ENCODE measurements at places on chromosomes 5 and 9.

- DNase-seq = no peak
Observed at GRCh38 chr5:173547579-173547978, 68.9 kb downstream of the BOD1 start.

- DNase-seq = no peak
Observed at GRCh38 chr5:120454094-120454798, 9.9 kb upstream of the PRR16 start.

DNA sequence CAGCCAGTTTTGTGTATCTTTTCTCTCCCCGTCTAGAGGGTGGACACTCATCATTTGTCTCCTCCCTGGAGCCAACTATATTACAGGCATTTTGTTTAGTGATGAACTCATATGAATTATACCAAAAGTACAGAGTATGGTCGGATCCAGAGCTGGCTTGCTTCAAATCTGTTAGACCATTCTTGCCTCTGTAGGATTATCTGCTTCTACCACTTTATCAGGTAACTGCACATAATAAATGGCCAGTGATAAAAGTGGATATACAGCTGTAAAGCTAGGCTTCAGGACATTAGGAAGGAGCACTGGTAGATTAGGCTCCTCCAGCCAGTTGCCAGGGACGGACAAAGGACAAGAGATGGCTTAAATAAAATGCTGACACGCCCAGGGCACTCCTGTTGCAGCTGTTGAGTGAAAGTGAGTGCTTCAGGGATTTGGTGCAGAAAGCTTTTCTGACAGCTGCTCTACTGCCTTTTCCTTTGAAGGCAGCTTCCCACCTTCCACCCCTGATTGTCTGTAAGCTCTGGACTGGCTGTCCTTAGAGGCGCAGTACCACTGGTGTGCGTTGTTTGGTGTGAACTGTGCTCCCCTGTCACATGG lies 259.2 kb downstream of the PDZD2 start:
- peak; percentile 18 for DNase-seq

DNA sequence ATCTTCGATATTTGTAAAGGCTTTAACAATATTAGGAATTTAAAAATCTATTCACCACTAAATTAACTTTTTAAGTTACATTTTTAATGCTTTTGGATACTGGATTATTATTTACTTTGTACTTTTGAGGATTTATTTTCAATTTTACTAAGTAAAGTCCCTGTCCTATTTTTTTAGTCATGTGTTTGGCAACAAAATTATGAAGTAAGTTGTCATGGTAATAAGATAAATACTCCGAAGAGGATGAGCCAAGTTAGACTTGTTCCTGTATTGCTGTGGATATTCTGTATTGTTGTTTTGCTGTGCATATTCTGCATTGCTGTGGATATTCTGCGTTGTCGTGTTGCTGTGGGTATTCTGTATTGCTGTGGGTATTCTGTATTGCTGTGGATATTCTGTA lies 210.1 kb downstream of the MTRR start:
- no peak for DNase-seq

DNA sequence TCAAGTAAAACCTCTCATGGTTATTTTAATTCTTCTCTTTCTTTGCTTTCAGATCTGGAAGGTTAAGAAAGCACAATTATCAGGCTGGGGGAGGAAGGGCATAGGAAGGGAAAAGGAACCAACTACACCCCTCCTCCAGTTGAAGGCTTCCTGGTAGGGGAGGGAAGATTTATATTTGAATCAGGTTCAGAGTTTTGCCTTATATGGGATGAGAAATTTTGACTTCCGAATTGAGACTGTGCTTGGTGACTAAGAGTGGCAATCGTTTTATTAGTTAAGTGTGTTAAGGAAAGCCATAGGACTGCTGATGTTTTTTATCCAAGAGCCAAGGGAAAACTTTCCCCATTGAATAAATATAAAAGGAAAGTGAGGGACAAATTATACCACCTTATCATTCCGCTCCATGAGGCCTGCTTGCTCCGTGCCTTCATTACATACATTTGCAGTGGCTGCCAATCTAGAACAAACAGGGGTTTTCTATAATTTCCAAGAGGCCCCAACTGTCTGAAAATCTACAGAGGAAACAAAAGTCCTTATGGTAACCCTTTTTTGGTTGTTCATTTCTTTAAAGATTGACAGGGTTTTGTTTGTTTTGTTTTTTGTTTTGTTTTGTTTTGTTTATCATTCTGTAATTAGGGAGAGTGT lies 115.7 kb upstream of the EPB41L4A start:
- DNase-seq = no peak

- no peak for DNase-seq
Observed at GRCh38 chr5:54401515-54401914, 54.0 kb upstream of the HSPB3 start.

DNA sequence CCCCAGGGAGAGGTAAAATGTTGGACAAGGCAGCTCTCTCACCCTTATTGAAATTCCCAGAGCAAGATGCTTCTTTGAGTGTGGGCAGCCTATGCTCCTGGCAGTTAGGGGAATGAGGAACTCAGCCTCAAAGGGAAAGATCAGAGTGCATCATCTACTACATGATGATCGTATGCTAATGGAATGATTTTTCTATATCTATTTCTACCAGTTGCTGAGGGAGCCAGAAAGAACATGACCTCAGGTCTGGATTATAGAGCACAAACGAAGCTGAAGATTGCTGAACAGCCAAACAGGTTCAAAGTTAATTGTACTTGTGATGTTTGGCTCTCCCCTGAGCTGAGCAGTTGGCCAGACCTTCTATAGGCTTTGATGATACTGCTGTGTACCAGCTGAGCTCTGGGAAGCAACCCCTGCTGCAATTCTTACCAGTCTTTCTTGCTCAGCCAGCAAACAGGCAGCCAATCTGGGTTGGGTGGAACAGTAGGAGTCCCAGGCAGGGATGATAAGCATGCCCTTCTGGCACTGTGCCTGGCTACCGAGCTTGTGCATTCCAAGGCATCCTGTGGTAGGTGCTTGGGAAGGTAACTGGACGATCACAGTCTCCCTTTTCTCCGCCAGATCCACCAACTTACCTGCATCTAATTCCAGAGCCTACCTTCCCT lies 10.3 kb upstream of the FBXL7 start:
- DNase-seq = no peak

Measured in NCI-H345 (cell line).